ENCODE measurements at places on chromosomes 4 and X. TPM values are rescaled to one million over a fixed set of nuclear protein-coding genes. Genes with fewer than 3 reads are reported as not detected.

GRCh38 chrX:1833656-1834360, 218.9 kb downstream of the ASMT start:
- DNase-seq: no peak

DNA sequence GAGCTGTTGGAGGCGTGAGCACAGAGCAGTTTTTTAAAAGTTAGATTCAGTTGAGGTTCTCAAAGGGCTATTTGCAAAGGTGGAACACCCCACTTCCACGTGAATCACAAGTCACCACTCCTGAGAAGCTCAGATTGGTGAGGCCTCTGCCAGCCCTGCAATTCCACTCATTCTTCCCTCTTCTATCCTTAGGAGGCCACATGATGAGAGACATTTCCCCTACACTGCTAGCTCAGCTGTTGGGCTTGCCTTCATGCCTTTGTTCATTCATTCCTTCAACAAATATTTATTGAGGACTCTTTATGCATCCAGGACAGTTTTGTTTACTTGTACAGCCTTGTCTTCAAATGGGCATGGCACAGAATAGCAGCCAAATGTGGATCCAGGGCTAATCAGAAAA, 3.7 kb downstream of the SRPX2 start:
- no peak for DNase-seq

GRCh38 chrX:32293962-32294700, 917.2 kb downstream of the DMD start:
- no peak for DNase-seq

GRCh38 chrX:108312957-108313356, 125.3 kb downstream of the COL4A6 start:
- peak; percentile 7 for DNase-seq

PUDP gene
- 35.7 TPM for polyA plus RNA-seq

DNA sequence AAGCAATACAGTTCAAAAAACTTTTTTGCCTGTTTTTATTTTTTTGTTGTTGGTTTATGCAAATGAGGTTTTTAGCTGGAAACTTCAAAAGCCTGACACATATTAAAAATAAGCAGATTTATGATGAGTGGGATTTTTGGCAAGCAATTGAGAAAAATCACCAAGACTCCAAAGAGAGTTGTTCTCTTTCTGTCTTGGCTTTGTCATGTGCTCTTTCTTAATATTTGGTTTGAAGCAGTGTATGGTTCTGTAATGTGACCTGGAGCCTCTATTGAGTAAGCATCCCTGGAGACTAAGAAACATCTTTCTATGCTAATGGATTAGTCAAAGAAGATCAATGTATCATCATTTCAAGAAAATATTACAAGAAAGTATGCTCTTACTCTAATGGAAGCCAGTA, 11.7 kb downstream of the TRIM2 start:
- no peak for DNase-seq
